ENCODE measurements at places on chromosomes 7 and 10.

DNA sequence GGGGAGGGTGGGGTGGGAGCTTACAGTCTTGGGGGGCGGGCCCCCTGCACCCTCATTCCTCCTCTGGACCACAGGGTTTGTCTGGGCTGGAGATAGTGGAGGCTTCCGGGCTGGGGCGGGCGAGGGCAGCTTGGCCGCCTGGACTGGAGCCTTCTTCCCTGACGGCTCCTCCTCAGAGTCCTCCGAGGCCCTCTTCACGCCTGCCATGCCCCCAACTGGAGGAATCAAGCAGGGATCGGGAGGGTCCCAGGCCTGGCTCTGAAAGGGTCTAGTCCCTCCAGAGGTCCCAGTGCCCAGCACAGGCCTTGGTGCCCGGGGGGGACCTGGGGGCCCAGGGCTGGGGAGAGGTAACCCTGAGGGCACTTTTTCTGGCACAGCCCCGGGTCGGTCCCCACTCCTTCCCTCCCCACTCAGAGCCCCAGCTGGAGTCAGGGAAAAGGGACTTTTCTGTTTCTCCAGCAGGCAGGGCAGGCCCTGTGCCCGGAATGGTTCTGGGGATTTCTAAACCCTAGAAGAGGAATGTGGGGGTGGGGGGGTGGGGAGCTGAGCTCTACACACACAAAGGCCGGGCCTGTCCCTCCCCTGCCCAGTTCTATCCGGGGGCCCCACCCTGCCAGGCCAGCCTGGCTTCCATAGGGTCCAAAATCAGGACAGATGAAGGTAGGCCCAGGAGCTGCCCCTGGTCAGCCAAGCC, 11.6 kb downstream of the MICALL2 start:
- H3K27me3 ChIP-seq, result peaks cover 2% of the 10 kb centered on the region
- no peak for DNase-seq
- no peaks in the 10 kb centered on the region for H3K4me1 ChIP-seq
- H3K36me3 ChIP-seq, result peaks cover 4% of the 10 kb centered on the region
- no peak overlapping the region for H3K27ac ChIP-seq

GRCh38 chr7:121385800-121386179, 10.3 kb downstream of the FAM3C start:
- no peaks in the 10 kb centered on the region for H3K27me3 ChIP-seq
- H3K27ac ChIP-seq, result no peak overlapping the region
- H3K4me1 ChIP-seq, result peaks cover 8% of the 10 kb centered on the region
- DNase-seq, result no peak
- no peak overlapping the region for H3K4me3 ChIP-seq

DNA sequence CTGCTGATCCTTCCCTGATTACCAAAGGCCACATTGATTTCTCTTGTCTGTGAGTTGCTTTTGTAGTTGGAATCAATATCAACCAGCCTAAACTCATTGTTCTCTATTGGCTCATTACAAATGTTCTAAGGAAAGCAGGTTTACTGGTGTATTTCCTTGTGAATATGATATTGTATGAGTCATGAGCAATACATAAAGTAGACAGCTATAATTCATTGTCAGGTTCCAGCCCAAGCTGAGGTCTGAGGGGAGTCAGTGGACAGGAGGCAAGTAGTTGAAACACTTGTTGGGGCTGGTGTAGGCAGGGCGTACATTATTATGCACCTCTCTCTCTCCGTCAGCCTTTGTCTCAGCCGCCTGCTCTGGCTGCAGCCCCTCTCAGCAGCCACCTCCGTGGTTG, 451.7 kb downstream of the IPMK start:
- no peaks in the 10 kb centered on the region for H3K4me1 ChIP-seq
- H3K27ac ChIP-seq, result no peak overlapping the region
- H3K36me3 ChIP-seq, result no peaks in the 10 kb centered on the region
- H3K4me3 ChIP-seq, result no peak overlapping the region
- no peaks in the 10 kb centered on the region for H3K27me3 ChIP-seq

- no peak overlapping the region for H3K27ac ChIP-seq
- no peak overlapping the region for H3K4me3 ChIP-seq
- H3K4me1 ChIP-seq, result peaks cover 3% of the 10 kb centered on the region
- DNase-seq, result no peak
- peaks cover 18% of the 10 kb centered on the region for H3K27me3 ChIP-seq
Measured at GRCh38 chr7:45570797-45571196, 3.4 kb upstream of the ADCY1 start.

- no peaks in the 10 kb centered on the region for H3K36me3 ChIP-seq
- DNase-seq, result no peak
- H3K4me1 ChIP-seq, result peaks cover 3% of the 10 kb centered on the region
- no peak overlapping the region for H3K4me3 ChIP-seq
- peaks cover 3% of the 10 kb centered on the region for H3K27me3 ChIP-seq
Measured at GRCh38 chr10:64726466-64726865, 1205.3 kb downstream of the REEP3 start.

DNA sequence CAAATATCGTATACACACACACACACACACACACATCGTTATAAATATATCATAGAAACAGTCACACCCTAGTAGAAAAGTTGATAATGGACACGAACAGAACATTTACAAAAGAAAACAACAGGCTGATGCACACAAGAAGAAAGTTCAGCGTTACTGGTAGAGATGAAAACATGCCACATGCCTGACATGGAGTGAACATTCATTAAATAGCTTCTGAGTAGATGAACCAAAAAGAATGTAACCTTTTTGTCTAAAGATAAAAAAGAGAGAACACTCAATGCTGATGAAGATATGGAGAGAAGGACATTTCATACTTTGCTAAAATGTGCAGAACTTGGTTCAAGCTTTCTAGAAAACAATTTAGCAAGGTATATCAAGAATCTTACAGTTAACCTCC, 173.4 kb upstream of the KLF14 start:
- no peak overlapping the region for H3K27ac ChIP-seq
- no peak overlapping the region for H3K4me3 ChIP-seq
- peaks cover 13% of the 10 kb centered on the region for H3K4me1 ChIP-seq
- no peaks in the 10 kb centered on the region for H3K36me3 ChIP-seq

DNA sequence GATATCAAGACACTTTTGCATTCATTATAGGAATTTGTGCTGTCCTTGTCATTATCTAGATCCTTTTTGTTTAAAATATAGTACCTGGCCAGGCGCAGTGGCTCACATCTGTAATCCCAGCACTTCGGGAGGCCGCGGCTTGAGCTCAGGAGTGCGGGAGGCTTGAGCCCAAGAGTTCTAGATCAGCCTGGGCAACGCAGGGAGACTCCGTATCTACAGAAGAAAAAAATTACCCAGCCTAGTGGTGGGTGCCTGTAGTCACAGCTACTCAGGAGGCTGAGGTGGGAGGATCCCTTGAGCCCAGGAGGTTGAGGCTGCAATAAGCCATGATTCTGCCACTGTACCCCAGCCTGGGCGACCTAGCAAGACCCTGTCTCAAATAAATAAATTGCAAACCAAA, 621 bp upstream of the MORN4 start:
- H3K36me3 ChIP-seq, result no peaks in the 10 kb centered on the region
- H3K4me1 ChIP-seq, result peaks cover 14% of the 10 kb centered on the region
- H3K4me3 ChIP-seq, result peak overlapping the region; percentile 99

DNA sequence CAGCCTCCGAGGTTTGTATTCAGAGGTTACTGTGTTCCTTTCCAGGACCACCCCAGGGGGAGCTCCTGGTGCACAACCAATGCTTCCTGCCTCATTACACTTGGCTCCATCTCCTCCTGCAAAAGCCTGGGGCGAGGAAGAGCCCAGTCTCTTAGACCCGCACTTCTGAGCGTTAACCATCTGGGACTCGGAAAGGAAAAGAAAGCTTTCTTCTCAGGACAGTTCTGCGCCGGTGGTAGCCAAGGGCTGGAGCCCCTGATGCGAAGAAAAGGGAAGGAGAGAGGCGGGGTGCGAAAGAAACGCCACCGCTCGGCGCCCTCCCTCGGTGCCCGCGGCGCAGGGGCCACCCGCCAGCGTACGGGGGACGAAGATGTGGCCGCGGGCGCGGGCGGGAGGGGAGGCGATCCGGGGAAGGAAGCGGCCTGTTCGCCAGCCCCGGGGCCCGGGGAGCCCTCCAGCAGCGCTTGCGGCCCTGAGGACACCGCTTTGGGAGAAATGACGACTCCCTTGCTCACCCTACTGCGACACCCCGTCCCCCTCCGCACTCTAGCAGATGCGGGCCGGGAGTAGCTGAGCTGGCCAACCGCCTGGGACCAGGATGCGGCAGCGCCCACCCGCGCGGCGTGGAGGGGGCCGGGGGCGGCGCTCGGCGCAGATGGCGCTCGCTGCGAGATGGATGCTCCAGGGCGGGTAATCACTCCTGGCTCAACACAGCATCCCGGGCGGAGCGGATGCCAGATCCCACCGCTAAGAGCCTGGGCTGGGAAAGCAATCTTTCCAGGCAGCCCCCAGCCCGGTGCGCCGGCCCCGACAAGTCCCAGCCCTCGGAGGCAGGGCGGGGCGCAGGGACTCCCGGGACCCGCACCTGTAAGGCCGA, 1.3 kb downstream of the NRCAM start:
- peaks cover 19% of the 10 kb centered on the region for H3K27me3 ChIP-seq
- peaks cover 9% of the 10 kb centered on the region for H3K4me1 ChIP-seq
- peak overlapping the region; percentile 89 for H3K4me3 ChIP-seq

DNA sequence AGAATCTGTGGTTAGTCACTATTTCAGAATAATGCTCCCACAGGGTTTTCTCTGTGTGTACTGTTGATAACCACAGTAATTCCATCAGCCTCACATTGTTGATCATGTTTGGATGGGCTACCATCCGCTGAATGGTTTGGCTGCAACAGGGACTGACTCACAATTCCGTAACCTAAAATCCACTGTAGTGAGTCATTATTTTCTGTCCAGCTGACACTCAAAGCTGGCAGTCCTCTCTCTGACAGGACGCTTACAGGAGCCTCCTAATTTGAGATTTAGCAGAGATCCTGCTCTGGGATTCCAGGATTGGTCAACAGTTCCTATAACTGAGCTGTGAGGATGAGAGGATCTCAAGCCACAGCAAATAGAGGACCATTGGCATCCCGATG, 32.7 kb downstream of the VWA2 start:
- H3K4me1 ChIP-seq, result peaks cover 10% of the 10 kb centered on the region
- no peak for DNase-seq
- H3K4me3 ChIP-seq, result no peak overlapping the region
- H3K27ac ChIP-seq, result no peak overlapping the region
- no peaks in the 10 kb centered on the region for H3K36me3 ChIP-seq
- H3K27me3 ChIP-seq, result peaks cover 5% of the 10 kb centered on the region

- H3K36me3 ChIP-seq, result peaks cover 6% of the 10 kb centered on the region
- DNase-seq, result no peak
- H3K27ac ChIP-seq, result no peak overlapping the region
- H3K4me1 ChIP-seq, result no peaks in the 10 kb centered on the region
- H3K4me3 ChIP-seq, result no peak overlapping the region
- H3K27me3 ChIP-seq, result peaks cover 9% of the 10 kb centered on the region
Measured at GRCh38 chr7:158003441-158004122, 584.0 kb downstream of the PTPRN2 start.

DNA sequence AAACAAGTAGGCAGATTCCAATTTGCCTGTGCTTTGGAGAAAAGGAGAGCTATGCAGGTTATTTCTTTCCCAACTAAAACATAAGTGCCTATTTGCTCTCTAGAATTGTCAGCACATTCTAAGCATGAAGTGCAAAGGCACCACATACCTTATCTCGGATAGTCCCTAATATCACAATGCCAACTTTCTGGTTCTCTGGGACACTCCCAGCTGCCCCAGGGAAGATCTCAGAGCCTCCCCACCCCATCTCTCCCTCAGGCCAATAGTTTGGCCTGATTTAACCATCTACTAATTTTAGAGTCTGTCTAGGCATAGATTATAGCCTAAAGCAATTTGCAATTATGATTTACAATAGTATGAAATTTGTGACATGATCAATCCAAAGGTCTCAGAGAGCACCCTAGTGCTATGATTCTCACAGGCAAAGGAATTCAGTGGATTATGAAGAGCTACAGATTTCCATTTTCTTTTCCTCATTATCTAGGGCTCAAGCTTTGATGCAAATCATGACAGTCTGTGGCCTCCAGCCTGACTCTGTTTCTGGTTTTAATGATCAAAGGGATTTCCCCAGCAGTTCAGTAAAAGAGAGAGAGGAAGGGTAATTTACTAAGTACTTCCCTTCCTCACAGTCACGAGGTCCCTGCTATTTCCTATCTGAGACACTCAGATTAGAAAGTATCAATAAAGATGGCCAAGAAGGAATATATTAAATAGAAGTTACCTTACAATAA, 29.0 kb upstream of the IL6 start:
- H3K4me3 ChIP-seq, result no peak overlapping the region
- peaks cover 37% of the 10 kb centered on the region for H3K4me1 ChIP-seq
- peaks cover 2% of the 10 kb centered on the region for H3K27me3 ChIP-seq
- no peaks in the 10 kb centered on the region for H3K36me3 ChIP-seq
- DNase-seq, result no peak

- no peak for DNase-seq
- no peak overlapping the region for H3K27ac ChIP-seq
- no peaks in the 10 kb centered on the region for H3K4me1 ChIP-seq
- no peaks in the 10 kb centered on the region for H3K36me3 ChIP-seq
- H3K27me3 ChIP-seq, result peaks cover under 1% of the 10 kb centered on the region
Measured at GRCh38 chr10:18345308-18345707, 205.1 kb downstream of the CACNB2 start.
